ENCODE measurements at places on chromosomes 13 and 19.

- DNase-seq = no peak
Measured at GRCh38 chr13:114053026-114053425, 79.2 kb upstream of the C13orf46 start.

GRCh38 chr19:56508290-56508778 lies 679 bp downstream of the ZNF471 start:
- DNase-seq = no peak

DNA sequence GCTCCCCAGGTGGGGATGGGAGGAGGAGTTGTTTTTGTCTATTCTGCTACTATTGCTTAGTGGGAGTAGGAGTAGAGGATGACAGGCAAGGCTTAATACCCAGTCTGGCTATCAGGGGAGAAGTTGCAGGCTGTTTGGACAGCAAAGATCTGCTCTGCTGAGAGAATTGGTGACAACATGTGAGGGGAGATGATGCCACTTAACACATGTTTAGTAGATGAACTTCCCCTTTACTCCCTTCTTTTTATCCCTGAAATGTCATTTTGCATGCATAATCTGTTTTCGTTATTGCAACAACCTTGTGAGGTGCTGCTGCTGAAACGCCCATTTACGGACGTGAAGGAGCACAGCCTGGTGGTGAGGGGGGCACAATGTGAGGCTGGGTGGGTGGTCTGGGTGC lies 3.0 kb upstream of the CYP4F12 start:
- no peak for DNase-seq

DNA sequence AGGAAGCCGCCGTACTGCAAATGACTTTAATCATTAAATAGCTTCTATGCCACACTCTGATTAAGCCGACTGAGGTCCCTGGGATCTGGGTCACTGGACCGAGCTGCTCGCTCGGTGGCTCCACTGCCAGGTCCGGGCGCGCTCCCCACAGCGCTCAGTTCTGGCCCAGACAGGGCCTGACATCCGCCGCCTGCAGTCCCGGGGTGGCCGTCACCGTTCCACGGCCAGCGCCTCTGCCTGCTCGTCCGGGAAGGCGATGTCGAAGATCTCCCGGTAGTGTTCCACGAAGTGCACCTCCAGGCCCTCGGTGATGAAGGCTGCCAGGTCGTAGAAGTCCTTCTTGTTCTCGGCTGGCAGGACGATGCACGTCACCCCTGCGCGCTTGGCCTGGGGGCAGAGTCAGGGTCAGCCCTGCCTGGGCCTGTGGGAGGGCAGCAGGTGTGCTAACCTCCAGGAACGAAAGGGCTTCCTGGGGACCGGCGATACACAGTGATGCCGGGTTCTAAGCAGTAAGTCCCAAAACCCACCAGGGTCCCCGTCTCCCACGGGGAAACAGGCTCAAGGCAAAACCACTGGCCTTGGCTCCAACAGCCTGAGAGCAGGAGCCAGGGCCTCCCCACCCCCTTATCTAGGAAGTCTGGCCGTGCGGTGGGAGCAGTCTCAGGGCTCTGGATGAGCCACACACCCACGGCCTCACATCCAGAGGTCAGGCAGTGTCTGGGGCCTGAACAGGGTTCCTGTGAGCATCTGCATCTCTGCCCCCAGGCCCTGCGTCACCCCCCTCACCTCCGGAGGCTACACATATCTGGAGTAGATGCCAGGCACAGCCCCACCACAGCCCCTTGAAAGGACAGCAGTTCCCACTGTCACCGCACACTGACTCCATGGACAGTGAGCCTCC lies 2.0 kb downstream of the RPL36 start:
- no peak for DNase-seq

GRCh38 chr13:32086791-32087441 lies 55.3 kb downstream of the FRY start:
- DNase-seq = no peak

GRCh38 chr13:46097015-46097414 lies 7.8 kb downstream of the CPB2 start:
- no peak for DNase-seq

DNA sequence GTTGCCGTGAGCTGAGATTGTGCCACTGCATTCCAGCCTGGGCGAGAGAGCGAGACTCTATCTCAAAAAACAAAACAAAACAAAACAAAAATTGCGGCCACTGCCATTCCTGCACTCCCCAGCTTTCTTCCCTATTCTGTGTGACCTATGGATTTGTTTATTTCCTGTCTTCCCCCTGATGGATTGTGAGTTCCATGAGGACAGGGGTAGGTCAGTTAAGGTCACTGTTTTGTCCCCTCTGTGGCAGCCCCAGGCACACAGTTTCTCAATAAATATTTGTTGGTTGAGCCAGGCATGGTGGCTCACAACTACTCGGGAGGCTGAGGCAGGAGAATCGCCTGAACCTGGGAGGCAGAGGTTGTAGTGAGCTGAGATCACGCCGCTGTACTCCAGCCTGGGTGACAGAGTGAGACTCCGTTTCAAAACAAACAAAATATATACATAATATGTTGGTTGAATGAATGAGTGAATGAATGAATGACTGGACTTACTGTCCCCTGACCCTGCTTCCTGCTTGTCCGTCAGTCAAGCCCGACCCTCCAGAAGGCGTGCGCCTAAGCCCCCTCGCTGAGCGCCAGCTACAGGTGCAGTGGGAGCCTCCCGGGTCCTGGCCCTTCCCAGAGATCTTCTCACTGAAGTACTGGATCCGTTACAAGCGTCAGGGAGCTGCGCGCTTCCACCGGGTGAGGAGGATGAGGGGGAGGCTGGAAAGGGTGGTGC lies 5.0 kb downstream of the EBI3 start:
- no peak for DNase-seq

- DNase-seq = no peak
Measured at GRCh38 chr13:99014522-99014921, 36.7 kb upstream of the DOCK9 start.

GRCh38 chr13:103287659-103288058 lies 221.4 kb upstream of the SLC10A2 start:
- DNase-seq = no peak

DNA sequence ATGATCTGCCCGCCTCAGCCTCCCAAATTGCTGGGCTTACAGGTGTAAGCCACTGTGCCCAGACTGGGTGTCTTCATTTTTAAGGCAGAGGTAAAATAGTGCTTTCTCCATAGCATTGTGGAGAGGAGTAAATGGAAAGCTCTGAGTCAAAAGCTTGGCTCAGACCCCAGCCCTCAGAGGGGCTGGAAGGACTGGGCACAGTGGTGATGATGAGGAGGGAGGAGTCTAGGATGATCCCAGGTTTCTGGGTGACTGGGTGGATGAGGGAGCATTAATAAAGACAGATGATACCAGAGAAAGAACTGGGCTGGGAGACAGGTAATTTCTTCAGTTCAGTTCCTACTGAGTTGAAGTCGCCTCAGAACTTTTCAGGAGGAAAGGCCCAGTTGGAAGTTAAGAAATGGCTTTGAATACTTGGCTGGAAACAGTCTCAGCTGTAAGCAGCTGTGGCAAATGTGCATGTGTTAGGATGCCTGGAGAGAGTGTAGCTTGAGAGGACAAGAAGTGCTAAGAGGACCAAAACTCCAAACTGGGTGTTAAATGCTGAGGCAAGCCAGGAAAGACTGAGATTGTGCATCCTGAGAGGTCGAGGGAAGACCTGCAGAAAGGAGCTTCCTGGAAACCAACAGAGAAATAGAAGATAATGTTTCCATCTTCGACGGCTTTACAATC lies 37.1 kb upstream of the MEDAG start:
- no peak for DNase-seq

DNA sequence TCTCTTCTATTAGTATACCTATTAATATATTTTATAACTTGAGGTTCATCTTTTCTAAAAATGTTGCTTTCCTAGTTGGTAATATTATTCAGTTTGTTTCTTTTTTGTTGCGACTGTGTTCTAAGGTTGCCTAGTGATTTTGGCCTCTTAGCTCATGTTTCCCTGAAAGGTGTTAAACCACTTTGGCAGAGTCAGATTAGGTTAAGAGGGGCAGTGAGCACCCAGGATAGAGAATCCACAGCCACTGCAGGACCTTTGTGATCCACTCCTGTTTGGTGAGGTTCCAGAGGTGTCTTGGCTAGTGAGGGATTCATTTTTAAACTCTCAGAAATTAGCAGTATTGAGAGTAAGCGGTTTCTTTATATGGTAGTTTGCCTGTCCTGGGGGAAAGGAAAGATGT lies 14.9 kb upstream of the GPR18 start:
- DNase-seq = no peak

GRCh38 chr13:31903111-31903815 lies 128.3 kb upstream of the FRY start:
- DNase-seq = no peak

DNA sequence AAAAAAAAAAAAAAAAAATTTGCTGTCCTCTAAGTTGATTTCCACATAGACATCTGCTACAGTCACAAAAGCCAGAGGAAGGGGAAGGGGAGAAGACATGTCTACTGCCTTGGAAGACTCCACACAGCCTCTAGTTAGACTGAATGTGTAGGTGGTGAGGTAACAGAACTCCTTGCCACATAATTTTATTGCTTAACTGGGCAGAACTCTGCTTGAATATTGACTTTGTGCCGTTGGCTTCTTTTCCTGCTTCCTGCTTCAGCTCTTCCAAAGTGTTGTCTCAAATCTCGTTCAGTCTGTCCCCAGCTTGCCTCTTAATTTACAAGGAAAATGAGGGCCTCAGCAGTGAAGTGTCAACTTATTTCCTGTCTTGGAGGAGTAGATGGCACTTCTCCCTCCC lies 37.1 kb downstream of the ESD start:
- DNase-seq = no peak

GRCh38 chr13:74705438-74705837 lies 571.2 kb upstream of the KLF12 start:
- DNase-seq = no peak

DNA sequence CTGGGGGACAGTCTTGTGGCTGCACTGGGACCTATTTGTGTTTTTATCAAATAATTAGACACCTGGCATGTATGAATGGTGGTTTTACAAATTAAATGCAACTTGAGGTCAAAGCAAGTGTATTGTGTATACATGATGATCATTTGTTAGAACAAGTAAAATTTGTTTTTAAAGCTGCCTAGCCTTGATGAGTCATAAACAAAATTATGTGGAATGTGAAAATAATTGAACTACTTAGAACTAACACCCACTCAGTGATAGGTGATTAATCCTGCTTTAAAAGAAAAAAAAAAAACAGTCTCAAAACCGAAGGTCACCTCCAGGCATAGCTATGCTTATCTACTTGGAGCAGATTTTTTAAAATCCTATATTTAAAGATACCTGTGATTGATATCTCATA lies 770.3 kb upstream of the SLITRK5 start:
- DNase-seq = no peak

- DNase-seq = no peak
Measured at GRCh38 chr13:97431171-97431764, 2.7 kb upstream of the RAP2A start.

DNA sequence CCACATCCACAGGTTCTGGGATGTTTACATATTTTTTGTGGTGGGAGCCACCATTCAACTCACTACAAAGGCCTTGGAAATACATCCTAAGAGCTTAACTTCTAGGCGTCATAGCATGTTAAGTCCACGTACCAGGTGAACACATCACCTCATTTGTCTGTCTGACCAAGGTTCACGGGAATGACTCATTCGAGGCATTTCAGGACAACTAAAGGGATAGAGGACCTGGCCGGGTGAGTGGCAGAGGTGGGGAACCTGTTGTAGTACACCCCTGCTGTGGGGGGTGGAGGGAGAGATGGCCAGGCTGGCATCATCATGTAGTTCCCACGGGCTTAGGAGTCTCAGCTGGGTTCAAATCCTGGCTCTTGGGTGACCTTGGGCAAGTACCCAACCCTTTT lies 51.5 kb downstream of the BICRA start:
- DNase-seq = no peak

GRCh38 chr19:13885826-13886365 lies 9.0 kb downstream of the NANOS3 start:
- DNase-seq = no peak

- no peak for DNase-seq
Measured at GRCh38 chr19:1085676-1086442, 9.3 kb downstream of the POLR2E start.

GRCh38 chr19:8600064-8600463 lies 10.5 kb downstream of the ADAMTS10 start:
- DNase-seq = no peak

- no peak for DNase-seq
Measured at GRCh38 chr13:111115061-111115964, at the start of gene ARHGEF7. Gene ARHGEF7 (plus strand): TSS chr13:111115310. CDS start chr13:111115527, 217 bp downstream.

- DNase-seq = no peak
Measured at GRCh38 chr19:6079107-6079506, 31.2 kb downstream of the RFX2 start.

GRCh38 chr13:39038569-39039030 lies 344 bp downstream of the NHLRC3 start:
- DNase-seq = no peak

- no peak for DNase-seq
Measured at GRCh38 chr13:111005364-111005763, 90.5 kb upstream of the ANKRD10 start.

DNA sequence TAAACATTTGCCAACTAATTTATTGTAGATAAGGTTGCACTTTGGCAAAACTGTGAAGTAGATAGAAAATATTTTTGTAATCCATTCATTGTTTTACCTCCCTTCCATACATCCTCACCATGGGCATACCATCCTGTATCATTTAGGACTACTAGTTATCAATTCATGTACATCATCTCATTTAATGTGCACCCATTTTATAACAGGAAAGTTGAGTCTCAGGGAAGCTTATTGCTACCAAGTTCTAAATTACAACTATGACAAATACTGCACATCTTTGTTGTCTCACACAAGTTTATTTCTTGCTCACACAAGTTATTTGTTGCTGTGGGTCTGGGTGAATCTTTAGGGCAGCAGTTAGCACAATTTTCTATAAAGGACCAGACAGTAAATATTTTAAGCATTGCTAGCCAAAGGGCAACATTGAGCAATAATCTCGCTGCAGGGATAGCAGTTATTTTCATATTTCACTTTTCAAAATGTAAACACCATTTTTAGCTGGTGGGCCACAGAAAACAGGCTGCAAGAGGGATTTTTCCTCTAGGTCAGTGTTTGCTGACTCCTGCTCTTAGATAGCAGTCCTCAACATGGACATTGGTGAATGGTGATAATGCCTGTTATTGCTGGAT lies 276.5 kb downstream of the GPC6 start:
- DNase-seq = no peak

DNA sequence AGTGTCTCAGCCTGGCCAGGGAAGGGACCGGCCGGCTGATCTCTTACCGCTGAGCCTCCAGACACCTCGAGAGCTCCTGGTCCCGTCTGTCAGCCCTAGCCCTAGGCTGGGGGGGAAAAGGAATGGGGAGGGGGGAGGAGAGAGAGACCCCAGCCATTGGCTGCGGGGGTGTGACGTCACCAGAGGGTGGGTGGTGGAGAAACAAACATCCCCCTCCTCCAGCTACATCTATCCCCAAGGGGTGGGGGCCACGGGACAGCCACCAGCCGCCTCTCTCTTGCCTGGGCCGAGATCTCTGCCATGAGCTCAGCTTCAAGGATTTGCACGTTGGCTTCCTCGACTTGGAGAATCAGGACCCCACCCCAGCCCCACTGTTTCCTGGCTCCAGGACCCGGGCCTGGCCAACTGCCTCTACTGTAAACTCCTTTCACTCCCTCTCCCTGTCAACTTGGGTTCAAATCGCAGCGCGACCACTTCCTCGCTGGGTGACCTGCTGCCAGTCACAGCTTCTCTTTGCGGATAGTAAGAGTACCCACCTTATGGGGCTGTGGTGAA lies at the start of gene PRX:
PRX (minus strand) TSS at position 88 of the 555 bp plus-strand sequence. CDS start 5,446 bp downstream, outside the sequence.
- DNase-seq = no peak

All from vagina (tissue), 2 donors.